ENCODE measurements at places on chromosomes 16 and 17.
A peak's percentile ranks its signal among the peaks of the same experiment; 100 is the strongest.

- DNase-seq, result no peak
These were observed 105.7 kb downstream of the SYCE1L start for GRCh38 chr16:77304877-77305276.

GRCh38 chr17:13862346-13862745 is 207.0 kb upstream of the COX10 start:
- no peak for DNase-seq

GRCh38 chr17:36525113-36525512 is 9.6 kb downstream of the MYO19 start:
- DNase-seq, result no peak

GRCh38 chr17:53227514-53227913 is 595.2 kb upstream of the KIF2B start:
- no peak for DNase-seq

GRCh38 chr17:73748508-73748907 is 104.3 kb upstream of the SDK2 start:
- DNase-seq, result peak; percentile 97

- DNase-seq, result no peak
These were observed at the start of gene MT1A for GRCh38 chr16:56637814-56638750. TSS of gene MT1A (plus strand) at chr16:56638666. CDS start at chr16:56638739, 73 bp downstream.

GRCh38 chr17:80880648-80880985 is 111.0 kb upstream of the CHMP6 start:
- DNase-seq, result no peak

DNA sequence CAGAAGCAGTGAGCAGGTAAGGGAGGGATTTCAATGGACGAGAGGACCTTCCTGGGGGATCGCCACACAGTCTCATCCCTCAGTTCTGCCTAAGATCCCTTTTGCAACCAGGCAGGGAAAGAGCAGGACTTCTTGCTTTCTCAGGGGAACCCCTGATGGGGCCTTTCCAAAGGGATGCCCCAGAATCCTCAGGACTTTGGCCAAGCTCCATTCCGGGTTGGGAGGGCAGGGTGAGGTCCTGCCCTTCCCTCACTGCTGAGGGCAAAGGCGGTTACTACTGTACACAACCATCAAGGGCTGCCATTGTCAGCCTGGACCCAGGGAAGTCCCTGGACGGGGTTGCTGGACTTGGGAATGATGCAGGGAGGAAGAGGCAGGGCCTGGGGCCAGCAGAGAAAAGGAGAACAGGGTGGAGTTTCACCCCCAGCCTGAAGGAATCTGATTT is 9.7 kb downstream of the PRR29 start:
- DNase-seq, result no peak

DNA sequence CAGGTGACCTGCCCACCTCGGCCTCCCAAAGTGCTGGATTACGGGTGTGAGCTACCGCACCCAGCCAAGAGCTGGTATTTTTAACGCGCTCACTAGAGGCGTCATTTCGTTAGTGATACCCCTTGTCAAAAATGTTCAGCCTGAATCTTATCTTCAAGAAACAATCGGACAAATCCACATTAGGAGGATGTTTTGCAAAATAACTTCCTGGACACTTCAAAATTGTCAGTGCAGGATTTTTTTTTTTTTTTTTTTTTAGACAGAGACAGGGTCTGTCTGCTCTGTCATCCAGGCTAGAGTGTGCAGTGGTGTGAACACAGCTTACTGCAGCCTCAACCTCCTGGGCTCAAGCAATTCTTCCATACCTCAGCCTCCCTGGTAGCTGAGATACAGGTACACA is 63.0 kb downstream of the RMI2 start:
- DNase-seq, result no peak

GRCh38 chr16:410516-411178 is 9.0 kb downstream of the DECR2 start:
- DNase-seq, result no peak

GRCh38 chr17:19249681-19250080 is 12.5 kb downstream of the EPN2 start:
- DNase-seq, result no peak

- no peak for DNase-seq
These were observed 1012.6 kb downstream of the CDH11 start for GRCh38 chr16:64109241-64109640.

- DNase-seq, result no peak
These were observed 112.7 kb downstream of the BRIP1 start for GRCh38 chr17:61750656-61751055.

GRCh38 chr16:27515874-27516353 is 33.8 kb downstream of the GTF3C1 start:
- DNase-seq, result no peak

DNA sequence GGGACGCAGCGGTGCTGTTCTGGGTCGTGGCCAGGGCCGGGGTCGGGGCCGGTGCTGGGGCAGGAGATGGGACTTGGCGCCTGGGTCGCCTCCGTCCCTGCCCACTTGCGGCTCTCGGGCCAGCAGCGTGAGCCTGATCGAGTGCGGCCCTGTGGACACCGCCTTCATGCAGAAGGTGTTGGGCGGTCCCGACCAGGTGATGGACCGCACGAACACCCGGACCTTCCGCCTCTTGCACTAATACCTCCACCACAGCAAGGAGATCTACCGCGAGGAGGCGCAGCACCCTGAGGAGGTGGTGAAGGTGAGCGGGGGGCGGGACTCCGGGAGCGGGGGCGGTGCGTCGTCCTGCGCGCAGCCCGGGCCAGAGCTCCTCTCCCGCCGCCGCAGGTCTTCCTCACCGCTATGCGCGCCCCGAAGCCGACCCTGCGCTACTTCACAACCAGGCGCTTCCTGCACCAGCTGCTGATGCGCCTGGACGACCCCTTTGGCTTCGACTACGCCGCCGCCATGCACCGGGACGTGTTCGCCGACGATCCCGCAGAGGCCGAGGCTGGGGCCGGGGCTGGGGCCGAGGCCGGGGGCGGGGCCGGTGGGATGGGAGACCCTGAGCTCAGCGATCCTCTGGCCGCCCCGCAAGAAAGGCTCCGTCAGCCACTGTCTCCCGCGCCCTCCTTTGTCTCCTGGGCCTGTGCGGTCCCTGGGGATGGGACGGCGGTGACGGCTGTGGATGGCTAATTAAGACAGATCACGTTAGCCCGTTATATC is 4.5 kb upstream of the HSD17B1 start:
- DNase-seq, result peak; percentile 80
